ENCODE measurements at places on chromosomes 4 and X. TPM values are rescaled to one million over a fixed set of nuclear protein-coding genes. Genes with fewer than 3 reads are reported as not detected.

The UCP1 gene
- 0.14 TPM for polyA plus RNA-seq

The KLHL4 gene
- polyA plus RNA-seq, result 4.9 TPM

GRCh38 chr4:161252520-161253141 lies 911.2 kb downstream of the FSTL5 start:
- DNase-seq, result no peak

DNA sequence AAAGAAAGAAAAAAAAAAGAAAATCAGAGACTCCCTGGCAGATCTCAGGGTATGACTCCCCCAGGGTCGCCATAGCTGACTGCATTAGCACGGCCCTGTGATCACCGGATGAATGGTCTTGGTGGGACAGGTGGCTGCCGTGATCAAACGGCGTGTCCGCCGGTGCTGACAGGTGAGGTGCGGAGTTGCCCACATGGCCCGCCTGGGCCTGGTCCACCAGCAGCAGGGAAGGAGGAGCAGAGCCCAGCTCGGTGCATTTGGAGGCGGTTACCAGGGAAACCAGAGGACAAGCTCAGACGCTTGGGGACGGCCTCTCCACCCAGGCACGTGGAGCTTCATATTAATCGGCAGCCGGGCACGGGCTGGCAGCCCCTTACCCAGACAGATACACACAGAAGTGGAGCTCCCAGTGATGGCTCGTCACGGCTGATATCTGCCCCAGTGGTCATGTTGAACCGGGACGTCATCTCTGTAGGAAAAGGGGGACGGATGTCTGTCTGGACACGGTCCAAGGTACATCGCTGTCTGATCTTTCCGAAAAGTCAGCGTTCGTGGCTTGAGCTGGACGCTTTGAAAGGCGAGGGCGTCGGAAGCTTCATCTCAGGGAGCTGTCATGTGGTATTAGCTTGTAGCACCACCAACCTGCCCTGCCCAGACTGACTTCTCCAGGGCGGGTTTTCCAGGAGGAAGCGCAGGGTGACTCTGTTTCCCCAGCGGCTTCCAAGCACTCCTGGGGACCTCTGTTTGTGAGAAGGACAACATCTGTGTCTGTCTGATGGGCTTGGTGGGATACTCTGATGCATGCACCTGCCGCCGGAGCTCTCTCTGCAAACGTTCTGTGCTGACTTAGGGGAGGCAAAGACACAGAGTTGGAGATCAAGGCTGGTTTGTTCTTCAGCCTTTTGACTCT lies 180.7 kb downstream of the CRLF2 start:
- DNase-seq, result no peak

The NXF2 gene
- polyA plus RNA-seq, result 0.71 TPM

DNA sequence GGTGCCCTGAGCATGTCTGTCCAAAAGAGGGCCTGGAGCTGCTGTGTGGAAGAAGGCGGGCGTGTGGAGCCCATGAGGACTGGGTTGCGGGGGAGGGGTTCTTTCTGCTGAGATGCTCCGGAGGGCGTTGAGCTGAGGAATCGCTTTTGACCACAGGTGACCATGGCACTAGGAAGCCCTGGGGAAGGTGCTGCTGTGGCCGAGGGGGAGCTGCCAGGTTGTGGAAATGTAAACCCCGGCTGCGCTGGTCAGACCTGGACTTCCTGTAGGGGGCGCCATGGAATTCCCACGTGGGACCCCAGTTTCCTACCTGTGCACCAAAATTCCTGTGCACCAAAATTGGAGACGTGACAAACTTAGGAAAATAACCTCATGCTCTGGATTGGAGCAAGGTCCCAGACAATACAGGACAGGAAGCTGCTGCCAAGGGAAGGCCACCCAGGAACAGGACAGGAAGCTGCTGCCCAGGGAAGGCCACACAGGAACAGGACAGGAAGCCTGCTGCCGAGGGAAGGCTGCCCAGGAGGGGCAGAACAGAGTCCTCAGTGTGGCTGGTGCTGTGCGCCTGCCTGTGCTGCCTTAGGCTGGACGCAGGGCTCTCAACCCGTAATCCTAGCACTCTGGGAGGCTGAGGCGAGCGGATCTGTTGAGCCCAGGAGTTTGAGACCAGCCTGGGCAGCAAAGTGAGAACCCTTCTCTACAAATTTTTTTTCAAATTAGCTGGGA lies 28.4 kb upstream of the UVSSA start:
- DNase-seq, result no peak

DNA sequence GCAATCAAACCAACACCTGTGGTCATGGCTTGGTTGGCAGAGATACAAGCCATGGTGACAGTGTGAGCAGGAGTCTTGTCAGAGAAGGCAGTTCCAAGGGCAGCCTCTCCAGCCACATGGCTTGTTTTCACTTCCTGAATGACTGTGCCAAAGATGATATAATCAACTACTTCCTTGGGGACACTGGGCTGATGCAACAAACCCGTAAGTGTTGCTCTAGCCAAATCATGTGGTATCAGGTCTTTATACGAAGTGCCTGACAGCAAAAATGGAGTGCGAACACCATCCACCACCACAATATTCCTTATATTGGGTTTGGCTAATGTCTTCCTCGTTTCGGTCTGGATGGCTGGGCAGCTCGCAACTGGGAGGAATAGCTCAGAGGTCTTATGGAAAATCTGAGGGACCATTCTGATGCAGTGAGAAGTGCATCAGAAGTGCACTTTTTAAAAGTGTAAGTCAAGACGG lies 922.0 kb downstream of the NLGN4X start:
- DNase-seq, result no peak

DNA sequence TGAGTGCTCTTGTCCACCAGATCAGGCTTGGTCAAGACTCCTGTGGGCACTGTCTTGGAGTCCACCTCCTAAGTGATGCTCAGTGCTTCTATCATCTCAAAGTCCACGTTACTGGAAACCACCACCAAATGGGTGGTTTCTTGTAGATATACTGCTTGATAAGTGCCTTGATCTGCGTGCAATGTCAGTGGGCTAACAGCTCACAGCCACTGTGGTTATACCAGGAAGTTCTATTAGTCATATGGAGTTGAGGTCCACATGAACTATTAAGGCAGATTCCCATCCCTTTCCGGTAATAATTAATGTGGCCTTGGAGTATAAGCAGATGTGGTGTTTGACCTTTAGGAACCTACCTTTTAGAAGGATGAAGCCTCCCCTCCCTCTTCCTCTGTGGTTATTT lies 161.9 kb downstream of the ZNF518B start:
- no peak for DNase-seq

DNA sequence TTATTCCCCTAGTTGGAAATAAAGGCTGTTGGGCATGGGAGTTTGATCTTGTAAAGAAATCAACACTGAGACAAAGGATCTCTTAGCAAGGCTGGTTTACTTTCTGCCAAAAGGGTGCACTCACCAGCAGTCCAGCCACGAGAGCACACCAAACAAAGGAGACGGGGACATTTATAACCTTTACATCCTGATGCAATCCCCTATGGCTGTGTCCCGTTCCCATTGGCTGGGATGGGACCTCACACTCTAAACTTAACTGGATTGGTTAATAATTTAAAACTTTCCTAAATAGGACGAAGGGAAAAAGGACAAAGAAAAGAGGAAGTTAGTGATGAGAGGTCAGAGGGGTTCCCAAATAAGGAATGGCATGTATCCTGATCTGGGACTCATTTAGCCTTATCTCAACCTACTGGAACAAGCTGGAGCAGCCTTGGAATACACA lies 17.9 kb downstream of the METAP1 start:
- DNase-seq, result no peak

The CT45A2 gene
- not detected for polyA plus RNA-seq

DNA sequence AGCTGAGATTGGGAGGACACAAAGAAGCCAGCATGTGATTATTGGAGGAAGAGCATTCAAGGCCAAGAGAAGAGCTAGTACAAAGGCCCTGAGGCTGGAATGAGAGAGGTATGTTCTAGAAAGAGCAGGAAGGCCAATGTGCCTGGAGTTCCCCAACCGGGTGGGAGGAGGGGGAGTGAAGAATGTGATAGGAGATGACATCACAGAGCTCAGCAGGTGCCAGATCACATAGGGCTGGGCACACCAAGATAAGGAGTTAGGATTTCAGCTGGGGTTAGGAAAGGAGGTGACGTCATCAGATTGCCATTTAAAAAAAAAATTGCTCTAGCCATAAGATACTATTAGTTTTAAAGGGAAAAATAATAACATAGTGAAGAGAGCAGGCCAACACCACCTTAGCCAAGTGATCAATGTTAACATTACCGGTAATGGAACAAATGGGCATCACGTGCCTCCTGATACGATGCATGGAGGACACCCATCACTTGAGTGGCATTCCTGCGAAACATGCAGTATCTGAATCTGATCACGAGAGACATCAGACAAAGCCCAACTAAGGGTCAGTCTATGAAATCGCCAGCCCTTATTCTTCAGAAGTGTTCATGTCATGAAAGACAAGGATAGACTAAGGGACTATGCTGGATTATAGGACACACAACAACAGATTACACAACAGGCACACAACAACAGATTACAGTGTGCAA lies 344.3 kb downstream of the BCOR start:
- no peak for DNase-seq

The PDE6B gene
- polyA plus RNA-seq, result 44.0 TPM

The POU3F4 gene
- 8.1 TPM for polyA plus RNA-seq

DNA sequence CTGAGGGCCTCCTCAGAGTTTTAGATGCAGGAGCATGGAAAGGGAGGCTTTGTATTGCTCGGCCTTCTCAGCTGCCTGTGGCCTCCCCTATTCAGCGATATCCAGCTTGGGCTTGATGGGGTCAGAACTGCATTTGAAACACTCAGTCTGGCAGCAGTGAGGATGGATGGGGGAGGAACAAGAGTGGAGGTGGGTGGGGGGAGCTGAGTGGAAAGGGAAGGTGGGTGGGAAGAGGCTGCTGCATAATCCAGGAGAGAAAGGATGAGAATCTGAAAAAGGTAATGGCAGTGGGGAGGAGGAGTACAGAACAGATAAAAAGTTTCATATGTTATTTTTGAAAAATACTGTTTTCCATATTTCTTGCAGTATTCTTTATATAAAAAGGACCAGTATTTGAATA lies 202.7 kb downstream of the SLC4A4 start:
- DNase-seq, result no peak

The SLC10A3 gene
- 14.8 TPM for polyA plus RNA-seq

The EDA gene
- 5.8 TPM for polyA plus RNA-seq

The CSAG3 gene
- not detected for polyA plus RNA-seq

DNA sequence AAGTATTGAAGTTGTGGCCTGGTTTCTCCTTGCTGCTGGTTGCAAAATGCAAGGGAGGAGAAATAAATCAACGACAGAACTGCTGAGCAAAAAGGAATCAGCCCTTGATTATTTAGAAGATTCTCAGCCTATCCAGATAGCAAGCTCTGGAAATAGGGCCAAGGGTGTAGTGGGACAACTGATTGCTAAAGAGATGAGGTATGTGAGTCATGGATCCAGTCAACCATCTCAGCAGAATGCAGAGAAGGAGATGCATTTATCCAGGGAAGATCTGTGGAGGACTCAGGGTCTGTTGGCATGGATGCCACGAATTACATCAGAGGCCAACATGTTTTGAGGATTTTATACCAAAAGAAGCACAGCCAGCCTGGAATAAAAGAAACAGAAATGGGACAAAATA lies 36.7 kb downstream of the FOXR2 start:
- DNase-seq, result no peak

DNA sequence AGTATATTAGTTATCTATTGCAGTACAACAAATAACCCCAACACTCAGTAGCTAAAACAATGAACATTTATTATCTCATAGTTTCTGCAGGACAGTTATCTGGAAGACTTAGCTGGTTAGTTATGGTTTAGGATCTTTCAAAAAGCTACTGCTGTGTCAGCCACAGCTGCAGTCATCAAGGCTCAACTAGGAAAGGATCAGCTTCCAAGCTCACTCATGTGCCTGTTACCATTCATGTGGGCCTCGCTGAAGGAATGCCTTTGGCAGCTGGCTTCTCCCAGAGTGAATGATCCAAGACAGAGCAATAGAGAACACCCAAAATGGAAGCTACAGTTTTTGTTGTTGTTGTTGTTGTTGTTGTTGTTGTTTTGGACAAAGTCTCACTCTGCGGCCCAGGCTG lies 13.5 kb upstream of the PRSS48 start:
- DNase-seq, result no peak

The CPEB2 gene
- polyA plus RNA-seq, result 18.1 TPM

GRCh38 chrX:85114776-85115175 lies 111.1 kb downstream of the APOOL start:
- DNase-seq, result no peak

DNA sequence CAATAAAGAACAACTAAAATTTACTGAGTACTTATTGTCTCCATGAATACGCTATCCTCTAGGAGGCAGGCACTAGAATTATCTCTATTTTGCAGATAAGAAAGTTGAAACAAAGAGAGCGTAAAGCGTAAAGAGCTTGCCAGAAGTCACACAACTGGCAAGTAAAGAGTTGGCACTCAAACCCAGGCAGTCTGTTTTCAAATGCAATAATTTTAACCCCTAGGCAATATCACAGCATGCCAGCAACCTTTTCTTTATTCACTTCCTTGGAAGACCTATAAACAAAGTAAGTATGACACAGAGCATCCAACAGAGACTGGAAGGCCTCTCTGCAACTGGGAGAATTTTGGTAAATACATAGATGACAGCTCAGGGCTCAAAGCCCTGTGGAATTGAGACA lies 23.2 kb upstream of the AMELX start:
- no peak for DNase-seq
